ENCODE measurements at places on chromosomes 13 and 19.
A peak's percentile ranks its signal among the peaks of the same experiment; 100 is the strongest.

- DNase-seq, result no peak
Measured at GRCh38 chr13:95245071-95245470, 56.2 kb downstream of the ABCC4 start.

DNA sequence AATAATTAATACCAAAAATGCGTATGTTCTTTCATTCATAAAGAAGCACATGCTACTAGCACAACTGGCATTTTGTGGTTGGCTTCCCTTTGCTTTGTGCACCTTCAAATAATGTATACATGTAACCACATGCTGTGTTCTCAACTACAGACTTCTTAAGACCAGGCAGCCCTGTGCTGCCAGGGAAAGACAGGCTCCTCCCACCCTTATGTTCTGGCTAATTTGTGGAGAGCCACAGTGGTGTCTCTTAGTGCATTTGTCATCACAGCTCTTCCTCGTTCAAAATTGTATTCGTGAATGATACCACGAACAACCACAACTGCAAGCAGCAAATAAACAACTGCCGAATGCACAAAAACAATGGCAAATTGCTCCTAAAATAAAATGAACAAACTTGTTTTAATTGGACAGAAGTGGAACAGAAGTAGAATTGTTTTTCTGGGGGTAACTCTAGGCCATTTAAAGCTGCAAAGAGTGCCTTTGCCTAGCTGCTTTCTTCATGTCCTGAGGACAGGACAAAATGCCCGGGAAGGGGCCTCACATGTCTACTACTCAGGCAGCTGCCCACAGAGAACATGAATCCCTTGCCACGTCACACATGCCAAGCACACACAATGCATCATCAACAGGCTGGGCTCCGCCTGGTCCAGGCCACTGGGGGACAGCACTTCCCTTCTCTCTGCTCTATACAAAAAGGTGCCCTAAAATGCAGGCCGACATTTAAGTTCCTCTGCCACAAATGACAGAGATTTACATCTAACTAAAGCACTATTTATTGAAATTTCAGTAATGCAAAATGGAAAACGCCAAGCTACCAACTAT, 21.7 kb downstream of the IRS2 start:
- DNase-seq, result no peak

DNA sequence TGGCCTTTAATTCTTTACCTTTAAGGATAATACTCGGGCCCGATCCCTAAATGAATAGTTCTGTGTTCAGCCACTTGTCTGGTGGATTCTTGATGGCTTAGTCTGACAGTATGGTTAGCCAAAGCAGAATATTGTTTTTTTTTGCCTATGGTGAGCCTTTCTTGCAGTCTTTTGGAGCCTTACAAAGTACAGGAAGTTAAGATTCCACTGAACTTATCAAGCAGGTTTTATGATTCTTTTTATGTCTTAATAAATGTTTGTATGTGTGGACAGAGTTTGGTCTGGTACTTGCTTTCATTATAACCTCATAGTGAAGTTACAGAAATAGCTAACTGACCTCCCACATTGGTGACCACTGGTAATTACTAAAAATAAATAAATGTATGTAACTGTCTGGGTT, 17.1 kb downstream of the PCCA start:
- DNase-seq, result no peak

GRCh38 chr19:6065685-6066374, 44.5 kb downstream of the RFX2 start:
- no peak for DNase-seq

DNA sequence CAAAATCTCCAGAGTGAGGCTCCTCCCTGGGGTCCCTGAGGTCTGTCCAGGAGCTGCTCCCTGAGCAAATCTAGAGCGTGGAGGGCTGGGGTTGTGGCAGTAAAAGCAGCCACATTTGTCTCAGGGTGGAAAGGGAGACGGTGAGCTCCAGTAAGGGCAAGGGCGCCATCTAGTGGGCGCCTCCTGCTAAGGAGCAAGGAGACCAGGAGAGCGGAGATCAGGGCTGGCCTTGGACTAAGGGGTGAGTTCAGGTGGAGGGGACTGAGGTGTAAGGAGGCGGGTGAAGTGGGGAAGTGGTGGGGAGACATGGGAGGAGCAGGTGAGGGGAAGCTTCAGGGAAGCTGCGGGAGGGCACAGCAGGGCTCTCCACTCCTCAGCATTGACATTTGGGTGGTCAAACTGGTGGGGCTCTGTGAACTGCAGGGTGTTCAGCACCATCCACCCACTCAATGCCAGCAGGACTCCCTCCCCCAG, 5.3 kb upstream of the CEACAM21 start:
- DNase-seq, result peak; percentile 65

GRCh38 chr19:53849237-53849676, 18.4 kb upstream of the MYADM start:
- DNase-seq, result peak; percentile 7

Data from posterior cingulate gyrus (tissue), 11 donors.